ENCODE measurements at places on chromosomes 11 and 22.

DNA sequence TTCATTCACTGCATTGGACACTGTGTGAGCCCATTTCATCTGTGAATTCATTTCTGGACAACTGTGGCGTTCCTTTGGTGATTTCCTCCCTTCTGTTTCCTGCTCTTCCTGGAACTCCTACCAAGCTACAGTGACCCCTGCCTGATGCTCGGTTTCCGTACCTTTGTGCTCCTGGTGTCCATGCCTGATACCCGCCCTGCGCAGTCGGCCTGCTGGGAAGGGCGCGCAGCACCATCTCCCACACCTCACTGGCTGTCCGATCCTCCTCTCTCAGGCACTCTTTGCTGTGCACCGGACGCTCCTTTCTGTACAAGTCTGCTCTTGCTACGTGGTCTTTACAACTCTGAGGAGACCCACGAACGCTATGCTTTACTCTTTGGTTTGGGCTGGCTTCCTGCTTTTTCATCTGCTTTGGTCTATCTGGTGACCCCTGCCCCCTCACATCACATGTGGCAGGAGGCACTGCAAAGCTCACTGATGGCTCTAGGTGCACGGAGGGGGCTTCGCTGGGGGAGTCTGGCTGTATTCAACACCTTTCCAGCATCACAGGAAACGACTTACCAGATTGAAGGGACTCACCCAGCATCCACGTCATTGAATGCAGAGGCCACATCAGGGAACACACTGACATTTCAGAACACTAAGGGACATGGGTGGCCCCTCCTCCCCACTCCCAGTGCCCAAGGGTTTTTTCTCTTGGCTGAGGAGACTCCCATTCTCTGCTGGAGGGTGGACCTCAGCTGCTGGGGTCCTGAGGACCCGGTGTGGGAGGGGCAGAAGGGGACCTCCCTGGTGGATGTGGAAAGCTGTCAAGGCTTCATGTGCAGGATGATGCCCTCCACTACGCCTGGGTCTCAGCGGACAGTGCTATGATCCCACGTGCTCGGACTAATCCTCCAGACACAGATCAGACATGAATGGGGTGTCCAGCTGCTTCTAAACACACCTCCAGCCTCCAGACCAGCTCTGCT lies 27.0 kb upstream of the MOB2 start:
- DNase-seq: no peak

DNA sequence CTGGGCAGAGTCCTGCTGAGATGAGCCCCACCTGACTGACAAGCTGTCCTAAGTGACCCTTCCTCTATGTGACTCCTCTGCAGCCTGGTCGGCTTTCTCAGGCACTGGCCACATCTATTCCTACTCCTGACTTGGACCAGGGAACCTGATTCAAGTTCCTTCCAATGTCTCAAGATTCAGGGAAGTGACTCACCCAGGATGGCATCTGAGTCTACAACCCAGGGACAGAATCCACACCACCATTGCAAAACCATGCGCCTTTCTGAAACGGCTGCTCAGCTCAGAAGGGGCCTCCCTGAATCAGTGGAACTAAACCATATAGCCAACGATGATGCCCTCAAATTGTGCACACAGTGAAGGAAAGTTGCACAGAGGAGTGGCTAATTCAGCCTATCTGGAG lies 63.9 kb upstream of the CSNK2A3 start:
- DNase-seq: peak; percentile 1

GRCh38 chr11:5992604-5993251 lies 5.9 kb upstream of the OR52L1 start:
- no peak for DNase-seq

GRCh38 chr22:41285441-41285819 lies 557 bp downstream of the RANGAP1 start:
- peak; percentile 82 for DNase-seq

- no peak for DNase-seq
Observed at GRCh38 chr11:27678242-27678641, 22.0 kb downstream of the BDNF start.

- DNase-seq: no peak
Observed at GRCh38 chr11:79422866-79423265, 18.0 kb downstream of the TENM4 start.

Data from CD4-positive, alpha-beta T cell treated with Interleukin-1 beta for 1 hour (primary cell).